Substantia nigra (tissue), 51 donors: ENCODE measurements at places on chromosomes 12 and 14.
A peak's percentile ranks its signal among the peaks of the same experiment; 100 is the strongest.

DNA sequence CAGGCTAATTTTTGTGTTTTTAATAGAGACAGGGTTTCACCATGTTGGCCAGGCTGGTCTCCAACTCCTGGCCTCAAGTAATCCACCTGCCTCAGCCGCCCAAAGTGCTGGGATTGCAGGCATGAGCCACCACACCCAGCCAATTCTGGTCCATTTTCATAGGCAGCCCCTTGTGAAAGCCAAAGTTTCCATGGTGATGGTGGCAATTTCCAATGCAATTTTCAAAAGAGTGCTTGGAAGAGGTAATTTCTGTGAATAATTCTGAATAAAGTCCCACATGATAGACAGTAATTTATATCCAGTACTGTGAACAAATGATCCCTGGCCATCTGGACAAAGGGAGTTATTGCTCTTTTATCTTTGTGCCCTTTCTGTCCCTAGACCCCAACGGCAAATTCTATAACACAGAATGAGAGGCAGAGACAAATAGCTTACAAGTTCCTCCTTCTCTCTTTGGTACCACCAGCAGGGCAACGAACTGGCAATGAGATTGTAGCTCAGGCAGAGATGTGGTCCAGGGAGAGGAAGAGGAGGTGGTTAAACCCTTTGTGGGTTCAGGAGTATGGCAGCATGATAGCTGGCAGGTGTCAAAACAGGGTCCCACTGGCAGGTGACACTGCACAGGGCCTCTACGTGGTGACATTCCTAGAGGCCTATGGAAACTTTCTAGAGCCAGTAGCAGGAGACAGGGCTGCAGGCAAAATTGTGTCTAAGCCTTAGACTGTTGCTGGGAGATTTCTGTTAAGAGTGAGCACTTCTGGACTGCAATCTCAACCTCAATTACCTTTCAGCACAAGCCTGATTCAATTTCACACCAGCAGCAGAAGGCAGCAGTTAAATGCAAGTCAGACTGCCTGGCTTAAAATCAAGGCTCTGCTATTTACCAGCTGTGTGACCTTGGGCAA is 46.5 kb downstream of the NT5DC3 start:
- DNase-seq: no peak

DNA sequence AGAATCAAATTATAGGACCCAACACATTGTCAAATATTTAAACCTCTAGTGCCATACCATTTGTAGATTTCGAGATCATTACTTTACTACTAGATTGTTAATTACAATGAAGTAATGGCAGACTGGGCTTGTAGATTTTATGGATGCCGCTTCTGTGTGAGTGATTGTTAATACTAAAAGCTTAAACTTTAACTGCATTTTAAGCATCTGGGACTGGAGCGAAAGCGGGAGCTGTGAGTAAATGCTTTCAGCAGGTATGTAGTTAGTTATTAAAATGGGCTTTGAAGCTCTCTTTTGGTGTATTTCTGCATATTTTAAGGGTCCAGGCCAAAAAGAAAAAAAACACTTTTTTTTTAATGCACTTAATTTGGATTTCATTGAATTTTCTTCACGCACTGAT is 519.3 kb downstream of the MED13L start:
- DNase-seq: no peak

- DNase-seq: no peak
Observed at GRCh38 chr14:55965851-55966250, 152.4 kb upstream of the PELI2 start.

DNA sequence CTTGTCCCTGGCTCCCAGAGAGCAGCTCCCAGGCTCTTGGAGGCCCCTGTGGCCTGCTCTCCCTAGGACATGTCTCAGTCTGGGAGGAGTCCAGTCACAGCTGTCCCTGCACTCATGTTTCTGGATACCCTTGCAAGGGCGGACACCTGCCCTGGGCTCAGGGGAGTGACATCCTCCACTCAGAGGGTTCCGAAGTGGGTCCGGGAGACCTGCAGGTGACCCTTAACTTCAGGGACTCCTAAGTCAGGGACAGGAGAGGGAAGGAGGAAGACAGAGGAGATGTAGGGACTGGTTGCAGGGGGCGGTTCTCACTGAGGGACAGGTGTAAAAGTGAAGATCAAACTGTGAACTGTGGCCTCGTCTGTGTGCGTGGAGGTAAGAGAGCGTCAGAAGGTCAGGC is 37.6 kb downstream of the CACNA2D4 start:
- no peak for DNase-seq

GRCh38 chr12:96248136-96248931 is 54.2 kb downstream of the ELK3 start:
- DNase-seq: no peak

GRCh38 chr14:33714527-33715226 is 236.2 kb downstream of the EGLN3 start:
- no peak for DNase-seq

DNA sequence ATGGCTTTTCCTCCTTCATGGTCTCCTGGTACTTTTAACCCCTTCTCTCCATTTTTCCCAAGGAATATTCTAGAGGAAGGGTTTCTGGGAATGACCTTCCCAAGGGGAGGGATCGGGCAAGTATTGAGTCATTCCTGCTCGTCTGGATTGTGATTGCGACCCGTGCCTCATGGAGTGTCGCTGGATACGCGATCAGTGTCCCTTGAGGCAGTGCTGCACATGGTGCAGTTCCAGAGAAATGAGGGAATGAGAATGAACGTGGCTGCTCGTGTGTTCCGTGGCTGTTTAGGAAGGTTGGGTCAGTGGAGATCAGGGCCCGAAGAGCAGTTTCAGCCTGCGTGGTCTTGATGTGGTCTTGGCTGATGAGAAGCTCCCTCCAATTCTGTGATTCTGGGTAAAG is 234.4 kb downstream of the CACNA1C start:
- DNase-seq: no peak

DNA sequence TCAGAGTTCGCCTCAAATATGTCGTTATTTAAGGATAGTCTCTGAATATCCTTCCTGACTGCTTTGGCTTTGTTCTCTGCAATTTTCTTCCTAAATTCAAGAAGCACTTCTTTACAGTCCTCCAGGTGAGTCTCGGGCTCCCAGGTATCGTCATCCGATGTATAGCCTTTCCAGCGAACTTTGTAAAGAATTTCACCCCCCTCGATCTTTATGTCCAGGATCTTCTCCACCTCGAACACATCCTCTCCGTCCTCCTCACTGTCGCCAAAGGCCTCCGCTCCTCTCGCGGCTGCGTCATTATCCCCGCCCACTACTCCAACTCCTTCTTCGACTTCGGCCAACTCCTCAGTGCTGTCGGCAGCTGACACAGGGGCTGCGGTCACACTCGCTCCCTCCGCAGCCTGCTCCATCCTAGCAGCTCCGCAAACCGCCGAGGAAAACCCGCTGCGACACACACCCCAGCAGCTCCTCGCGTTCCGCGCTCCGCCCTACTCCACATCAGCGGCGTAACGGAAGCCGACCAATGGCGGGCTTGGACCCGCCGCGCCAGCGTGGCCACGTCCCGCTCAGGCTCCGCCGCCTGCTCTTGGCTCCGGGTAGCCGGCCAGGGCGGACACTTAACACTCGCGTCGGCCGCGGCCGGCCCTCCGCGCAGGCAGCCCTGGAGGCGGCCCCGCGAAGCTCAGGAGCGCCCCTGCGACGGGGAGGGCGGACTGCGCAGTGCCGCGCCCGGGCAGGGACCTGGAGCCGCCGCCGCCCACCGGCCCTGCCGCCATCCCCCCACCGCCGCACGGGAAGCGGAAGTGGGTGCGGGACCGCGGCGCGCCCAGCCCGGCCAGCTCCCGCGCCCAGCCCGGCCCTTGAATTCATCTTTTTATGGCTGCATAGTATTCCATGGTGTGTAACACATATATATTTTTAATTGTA is 4.1 kb downstream of the CD163L1 start:
- no peak for DNase-seq

- no peak for DNase-seq
Observed at GRCh38 chr14:51881636-51882035, 21.2 kb downstream of the GNG2 start.

- DNase-seq: no peak
Observed at GRCh38 chr14:62381311-62382070, 619.3 kb downstream of the SNAPC1 start.

DNA sequence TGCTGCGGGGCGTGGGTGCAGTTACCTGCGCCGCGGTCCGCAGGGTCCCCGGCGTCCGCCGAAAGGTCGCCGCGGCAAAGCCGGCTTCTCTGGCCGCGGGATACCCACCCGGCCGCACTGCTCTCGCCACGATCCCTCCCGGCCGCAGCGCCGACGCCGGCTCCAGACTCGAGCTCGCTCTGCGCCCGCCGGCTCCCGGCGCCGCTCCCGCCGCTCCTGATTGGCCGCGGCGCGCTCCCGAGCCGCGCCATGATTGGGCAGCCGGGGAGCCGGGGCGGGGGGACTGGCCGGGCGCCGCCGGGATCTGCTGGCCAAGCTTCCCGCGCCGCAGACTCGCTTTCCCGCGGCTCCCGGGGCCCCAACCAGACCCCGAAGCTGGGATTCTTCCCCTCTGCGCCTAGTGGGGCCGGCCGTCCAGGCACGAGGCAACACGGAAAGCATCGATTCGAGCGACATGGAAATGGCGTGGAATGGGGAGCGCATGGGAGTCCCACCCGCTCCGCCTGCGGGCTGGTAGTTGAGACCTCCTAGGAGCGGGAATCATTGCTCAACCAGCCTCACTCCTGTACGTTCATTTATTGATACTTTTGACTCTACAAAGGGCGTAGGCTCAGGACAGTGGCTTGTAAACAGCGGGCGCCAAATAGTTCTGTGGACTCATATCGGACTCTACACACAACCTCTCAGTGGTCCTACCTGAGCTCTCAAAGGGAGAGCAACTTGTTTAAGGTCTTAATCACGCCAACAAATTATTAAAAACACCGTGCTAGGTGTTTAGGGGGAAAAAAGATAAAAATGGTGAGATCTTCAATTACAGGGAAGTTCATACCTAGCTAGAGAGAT is 36.4 kb upstream of the STON2 start:
- DNase-seq: peak; percentile 41

DNA sequence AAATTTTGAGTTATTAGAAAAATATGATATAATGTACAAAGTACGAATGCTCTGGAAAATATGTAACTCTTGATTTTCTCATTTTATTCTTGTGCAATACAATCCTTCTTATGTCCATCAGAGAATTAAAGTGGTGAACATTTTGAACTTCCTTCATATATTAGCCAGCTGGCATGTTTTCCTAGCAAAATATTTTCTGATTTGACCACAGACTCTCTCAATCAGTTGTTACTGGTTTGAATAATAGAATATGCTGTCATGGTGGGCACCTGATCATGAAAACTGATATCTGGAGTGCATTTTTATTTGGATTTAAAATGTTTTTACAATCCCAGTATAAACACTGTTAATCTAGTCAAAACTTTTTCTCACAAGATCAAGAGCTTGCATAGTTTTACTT is 24.2 kb downstream of the PARPBP start:
- no peak for DNase-seq

DNA sequence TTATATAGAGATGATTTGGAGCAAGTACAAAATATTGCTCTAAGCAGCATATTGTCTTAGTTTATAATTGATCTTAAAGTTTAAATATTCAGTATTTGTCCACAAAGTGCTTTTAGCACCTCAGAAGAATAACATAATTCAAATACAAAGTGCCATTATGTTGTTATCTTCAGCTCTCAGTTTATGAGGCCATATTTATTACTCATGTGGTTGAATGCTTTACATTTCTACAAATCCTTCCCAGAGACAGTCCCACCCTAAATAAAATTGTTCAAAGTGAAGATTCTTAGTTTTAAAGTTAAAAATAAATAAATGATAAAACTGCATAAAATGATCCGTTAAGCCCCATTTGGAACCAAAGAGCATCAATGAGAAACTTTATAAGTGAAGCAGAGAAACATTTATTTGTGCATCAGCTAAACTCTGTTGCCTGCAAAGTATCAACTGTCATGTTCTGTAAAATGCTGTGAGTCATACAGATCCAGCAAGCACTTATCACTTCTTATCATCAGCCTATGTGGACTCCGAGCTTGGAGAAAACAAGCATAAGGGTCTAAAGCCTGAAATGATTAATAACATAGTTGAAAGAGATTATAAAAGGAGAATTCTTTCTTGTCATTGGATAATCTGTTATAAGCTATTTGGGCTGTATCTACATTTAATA is 218.9 kb downstream of the ADAMTS20 start:
- DNase-seq: no peak

DNA sequence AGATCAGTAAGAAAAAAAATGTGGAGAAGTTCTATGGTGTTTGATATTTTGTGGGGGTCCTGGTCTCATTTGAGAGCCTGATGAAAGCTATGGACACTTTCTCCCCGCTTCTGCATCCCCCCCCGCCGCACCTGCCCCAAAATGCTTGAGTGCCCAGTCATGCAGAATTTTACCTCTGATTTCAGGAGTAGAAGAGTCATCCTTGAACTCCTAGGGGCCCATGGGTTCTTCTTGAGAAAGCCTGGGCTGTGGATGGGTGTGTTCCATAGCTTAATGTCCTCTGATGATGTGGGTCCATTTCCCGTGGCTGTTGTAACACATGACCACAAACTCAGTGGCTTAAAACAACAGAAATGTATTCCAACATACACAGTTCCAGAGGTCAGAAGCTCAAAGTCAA is 248.8 kb upstream of the PWP1 start:
- DNase-seq: no peak

GRCh38 chr12:106682594-106683234 is 91.8 kb upstream of the RIC8B start:
- DNase-seq: no peak

GRCh38 chr12:108564724-108565123 is 2.3 kb downstream of the ISCU start:
- no peak for DNase-seq

GRCh38 chr12:116613256-116613655 is 54.1 kb downstream of the MAP1LC3B2 start:
- no peak for DNase-seq

- DNase-seq: peak; percentile 78
Observed at GRCh38 chr12:104669089-104669721, 212.5 kb downstream of the CHST11 start.

- DNase-seq: no peak
Observed at GRCh38 chr14:76863724-76864407, 37.7 kb downstream of the LRRC74A start.

GRCh38 chr14:22560662-22561365 is 28.2 kb downstream of the DAD1 start:
- DNase-seq: no peak

- no peak for DNase-seq
Observed at GRCh38 chr14:59313144-59313651, 124.7 kb downstream of the DAAM1 start.

DNA sequence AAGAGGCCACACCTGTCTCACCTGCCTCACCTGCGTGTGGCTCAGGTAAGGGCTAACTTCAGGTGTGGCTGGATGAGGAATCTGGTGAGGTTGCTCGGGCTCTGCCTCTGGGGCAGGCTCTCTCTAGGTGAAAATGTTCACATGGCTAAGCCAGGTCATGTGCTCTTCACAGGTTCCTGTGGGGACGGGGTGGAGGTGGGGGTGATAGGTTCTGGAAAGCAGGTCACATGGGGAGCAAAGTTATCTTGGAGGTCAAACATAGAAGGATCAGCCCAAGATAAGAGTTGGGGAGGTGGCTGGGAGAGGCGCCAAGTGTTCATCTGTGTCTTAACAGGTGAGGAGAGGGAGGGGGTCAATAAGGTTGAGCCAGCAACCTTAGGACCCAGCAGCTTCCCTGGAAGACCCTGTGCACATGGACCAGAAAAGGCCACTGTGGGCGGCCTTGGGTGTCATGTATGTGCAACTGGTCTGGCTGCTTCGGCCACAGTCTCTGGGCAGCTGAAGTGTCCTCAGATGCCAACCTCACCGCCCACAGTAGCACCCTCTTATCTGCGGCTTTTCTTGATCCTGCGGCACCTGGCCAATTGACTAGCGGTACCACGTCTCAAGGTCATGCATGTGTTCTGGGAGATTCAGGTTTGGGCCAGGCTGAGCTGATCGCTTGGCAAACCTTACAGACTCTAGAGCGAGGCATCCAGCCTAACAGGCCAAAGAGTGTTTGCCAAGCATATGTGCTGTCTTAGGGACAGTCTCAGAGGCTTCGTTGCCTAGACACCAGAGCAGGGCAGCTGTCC is 60.5 kb downstream of the CACNA1C start:
- DNase-seq: no peak
